ENCODE measurements at places on chromosomes 6 and 20.

- no peak for DNase-seq
Measured at GRCh38 chr6:88840289-88840688, 123.1 kb downstream of the RNGTT start.

- no peak for DNase-seq
Measured at GRCh38 chr20:6702144-6702543, 65.3 kb upstream of the BMP2 start.

GRCh38 chr6:20564269-20564668 is 30.0 kb downstream of the CDKAL1 start:
- peak; percentile 68 for DNase-seq

- DNase-seq, result peak; percentile 82
Measured at GRCh38 chr6:155493694-155494143, 38.1 kb upstream of the NOX3 start.

GRCh38 chr6:107495196-107495643 is 5.3 kb downstream of the SOBP start:
- peak; percentile 80 for DNase-seq

DNA sequence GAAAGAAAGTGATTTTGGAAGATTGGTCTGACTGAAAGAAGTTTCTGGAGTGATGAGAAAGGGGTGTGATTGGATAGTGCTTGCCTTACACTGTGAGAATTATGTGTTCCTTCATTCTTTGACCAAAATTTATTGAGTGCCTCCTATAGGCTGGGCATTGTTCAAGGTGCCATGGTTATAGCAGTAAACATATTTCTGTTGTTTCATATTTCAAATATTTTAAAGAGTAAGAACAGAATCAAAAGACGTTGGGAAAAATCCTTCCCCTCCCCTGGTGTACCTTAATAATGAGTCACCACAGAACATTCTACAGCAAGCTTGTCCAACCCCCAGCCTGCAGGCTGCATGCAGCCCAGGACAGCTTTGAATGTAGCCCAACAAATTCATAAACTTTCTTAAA is 78.6 kb downstream of the GCLC start:
- no peak for DNase-seq

DNA sequence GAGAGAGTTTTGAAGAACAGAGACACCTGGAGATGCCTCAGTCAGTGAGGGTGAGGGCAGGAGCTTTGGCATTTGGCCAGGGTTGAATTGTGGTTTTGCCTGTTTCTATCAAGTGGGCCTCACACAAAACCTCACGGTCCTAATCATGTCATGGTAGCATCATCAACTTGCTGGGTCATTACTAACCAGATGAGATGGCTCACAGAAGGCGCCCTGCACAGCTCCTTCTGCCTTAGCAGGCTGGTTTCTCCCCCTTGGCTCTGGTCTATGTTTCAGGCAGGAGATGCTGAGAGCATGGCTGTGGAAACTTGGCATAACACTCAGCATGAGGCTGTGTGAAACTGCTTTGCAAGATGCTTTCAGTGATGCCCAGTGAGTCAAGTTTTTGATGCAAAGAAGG is 99.3 kb downstream of the LRRC1 start:
- peak; percentile 63 for DNase-seq

- no peak for DNase-seq
Measured at GRCh38 chr6:14217728-14218518, 100.4 kb downstream of the CD83 start.

- peak; percentile 46 for DNase-seq
Measured at GRCh38 chr20:48783533-48784272, 44.1 kb downstream of the PREX1 start.

GRCh38 chr6:104484191-104484590 is 375.5 kb downstream of the HACE1 start:
- no peak for DNase-seq

GRCh38 chr20:57220337-57221145 is 45.9 kb downstream of the BMP7 start:
- DNase-seq, result peak; percentile 87

- no peak for DNase-seq
Measured at GRCh38 chr20:52160049-52160570, 31.5 kb downstream of the ZFP64 start.

GRCh38 chr6:21189759-21190158 is 403.8 kb upstream of the SOX4 start:
- no peak for DNase-seq

DNA sequence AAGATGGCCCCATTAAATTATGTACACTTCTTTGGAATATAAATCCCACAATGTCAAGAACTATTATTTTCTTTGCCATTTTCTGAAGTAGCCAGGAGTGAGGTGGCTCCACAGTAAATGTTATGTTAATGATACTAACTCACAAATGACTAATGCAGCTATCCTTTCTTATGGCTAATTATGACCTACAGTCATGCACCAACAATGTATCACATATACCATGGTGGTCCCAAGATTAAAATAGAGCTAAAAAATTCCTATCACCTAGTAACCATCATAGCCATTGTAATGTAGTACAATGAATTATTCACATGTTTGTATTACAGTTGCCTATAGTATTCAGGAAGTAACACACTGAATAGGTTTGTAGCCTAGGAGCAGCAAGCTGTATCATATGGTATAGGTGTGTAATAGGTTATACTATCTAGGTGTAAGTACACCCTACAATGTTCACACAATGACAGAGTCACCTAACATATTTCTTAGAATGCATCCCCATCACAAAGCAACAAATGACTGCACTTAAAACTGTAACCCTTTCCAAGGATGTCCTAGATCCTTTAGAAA is 15.3 kb downstream of the ECHDC1 start:
- DNase-seq, result no peak

DNA sequence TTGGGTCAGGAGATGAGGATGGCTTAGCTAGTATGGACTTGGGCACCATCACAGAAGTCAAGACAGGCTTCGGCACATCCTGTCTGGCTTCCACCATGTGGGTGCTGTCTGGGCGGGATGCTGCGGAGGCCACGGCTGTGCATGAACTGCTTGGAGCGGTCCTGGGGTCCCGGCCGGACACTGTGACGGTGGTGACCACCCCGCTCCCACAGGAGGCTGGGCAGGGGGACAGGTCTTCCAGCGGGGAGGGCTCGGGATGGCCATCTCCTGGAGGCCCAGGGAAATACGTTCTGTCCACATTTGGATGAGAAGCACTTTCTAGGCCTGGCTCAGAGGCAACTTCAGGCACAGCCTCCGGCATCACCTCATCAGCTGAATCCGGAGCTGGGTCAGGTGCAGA is 32.1 kb upstream of the TCFL5 start:
- no peak for DNase-seq

GRCh38 chr6:120214088-120214499 is 864.5 kb upstream of the MAN1A1 start:
- DNase-seq, result no peak

GRCh38 chr6:139028215-139028657 is 309 bp upstream of the ABRACL start:
- DNase-seq, result no peak

- peak; percentile 96 for DNase-seq
Measured at GRCh38 chr6:131787766-131788712, 19.8 kb upstream of the ENPP1 start.

DNA sequence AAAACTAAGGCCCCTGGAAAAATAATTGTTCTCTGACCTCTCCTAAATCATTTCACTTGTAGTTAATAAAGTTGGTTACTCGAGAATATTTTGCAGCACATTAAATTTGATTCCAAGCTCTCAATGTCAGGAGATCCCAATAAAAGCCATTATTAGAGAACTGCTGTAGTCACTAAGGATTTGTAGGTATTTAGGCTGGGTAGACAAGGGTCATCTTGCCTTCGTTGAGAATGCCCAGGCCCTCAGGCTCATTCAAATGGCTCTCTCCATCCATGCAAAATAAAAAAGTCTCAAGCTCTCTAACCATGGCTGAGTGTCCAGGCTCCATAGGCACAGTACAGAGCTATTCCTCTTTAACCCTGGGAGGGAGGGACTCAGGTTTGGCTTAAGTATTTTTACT is 117.0 kb upstream of the HMGCLL1 start:
- DNase-seq, result no peak

DNA sequence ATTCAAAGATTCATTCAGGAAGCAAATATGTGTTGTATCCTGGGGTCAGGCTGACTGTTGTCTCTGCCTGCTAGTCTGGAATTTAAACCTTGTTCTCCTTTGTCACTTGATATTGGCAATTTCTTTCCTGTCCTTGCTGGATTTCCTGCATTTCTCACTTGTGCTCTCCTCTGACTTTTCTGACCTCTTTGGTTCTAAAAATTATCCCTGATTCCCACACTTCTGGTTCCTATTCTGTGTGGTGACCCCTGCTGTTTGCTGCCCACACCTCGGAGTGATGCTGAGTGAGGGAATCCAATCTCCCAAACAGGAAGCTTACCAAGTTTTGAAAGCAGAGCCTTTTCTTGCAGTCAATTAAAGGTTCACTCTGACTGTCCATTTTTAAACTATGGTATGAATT is 345.3 kb downstream of the CDKAL1 start:
- DNase-seq, result peak; percentile 11

- no peak for DNase-seq
Measured at GRCh38 chr6:2951728-2952127, 19.6 kb downstream of the SERPINB6 start.

DNA sequence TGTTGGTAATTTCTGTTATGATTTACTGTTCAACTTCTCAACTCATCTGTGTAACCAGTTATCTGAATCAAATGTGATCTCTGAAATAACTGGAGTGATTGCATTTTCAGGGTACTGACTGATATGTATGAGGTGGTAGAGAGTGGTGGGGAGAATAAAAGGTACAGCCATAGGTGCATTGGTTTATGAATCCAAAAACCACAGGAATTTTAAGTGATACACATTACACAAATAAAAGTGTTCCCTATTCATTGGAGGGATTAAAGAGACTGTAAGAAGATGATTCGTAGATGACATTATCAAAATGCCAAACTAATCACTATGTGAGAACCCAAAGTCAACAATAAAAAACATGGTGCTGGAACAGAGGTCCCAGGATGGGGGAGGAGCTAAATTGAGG is 158.7 kb upstream of the RSPO3 start:
- no peak for DNase-seq

GRCh38 chr6:37801605-37801940 is 18.0 kb upstream of the ZFAND3 start:
- no peak for DNase-seq

GRCh38 chr6:111015389-111016124 is 33.7 kb downstream of the RPF2 start:
- DNase-seq, result peak; percentile 52

- DNase-seq, result no peak
Measured at GRCh38 chr6:168130697-168131371, 51.8 kb upstream of the FRMD1 start.

DNA sequence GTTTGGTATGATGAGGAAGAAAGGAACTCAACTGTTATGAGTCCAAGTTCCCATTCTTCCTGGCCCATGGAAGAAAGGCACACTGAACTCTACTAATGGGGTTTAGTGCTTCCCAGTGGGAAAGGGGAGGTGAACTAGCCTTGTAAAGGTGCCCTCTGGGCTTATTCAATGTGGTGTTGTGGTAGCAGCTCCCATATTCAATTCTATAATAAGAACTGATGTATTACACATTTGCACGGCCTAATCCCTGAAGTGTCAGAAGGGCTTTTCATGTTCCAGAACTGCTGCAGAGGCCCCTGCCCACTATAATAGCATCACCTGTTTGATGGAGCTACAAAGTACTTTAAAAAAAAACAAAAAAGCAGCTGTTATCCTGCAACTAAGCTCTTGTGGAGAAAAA is 17.1 kb downstream of the PRKN start:
- peak; percentile 45 for DNase-seq

DNA sequence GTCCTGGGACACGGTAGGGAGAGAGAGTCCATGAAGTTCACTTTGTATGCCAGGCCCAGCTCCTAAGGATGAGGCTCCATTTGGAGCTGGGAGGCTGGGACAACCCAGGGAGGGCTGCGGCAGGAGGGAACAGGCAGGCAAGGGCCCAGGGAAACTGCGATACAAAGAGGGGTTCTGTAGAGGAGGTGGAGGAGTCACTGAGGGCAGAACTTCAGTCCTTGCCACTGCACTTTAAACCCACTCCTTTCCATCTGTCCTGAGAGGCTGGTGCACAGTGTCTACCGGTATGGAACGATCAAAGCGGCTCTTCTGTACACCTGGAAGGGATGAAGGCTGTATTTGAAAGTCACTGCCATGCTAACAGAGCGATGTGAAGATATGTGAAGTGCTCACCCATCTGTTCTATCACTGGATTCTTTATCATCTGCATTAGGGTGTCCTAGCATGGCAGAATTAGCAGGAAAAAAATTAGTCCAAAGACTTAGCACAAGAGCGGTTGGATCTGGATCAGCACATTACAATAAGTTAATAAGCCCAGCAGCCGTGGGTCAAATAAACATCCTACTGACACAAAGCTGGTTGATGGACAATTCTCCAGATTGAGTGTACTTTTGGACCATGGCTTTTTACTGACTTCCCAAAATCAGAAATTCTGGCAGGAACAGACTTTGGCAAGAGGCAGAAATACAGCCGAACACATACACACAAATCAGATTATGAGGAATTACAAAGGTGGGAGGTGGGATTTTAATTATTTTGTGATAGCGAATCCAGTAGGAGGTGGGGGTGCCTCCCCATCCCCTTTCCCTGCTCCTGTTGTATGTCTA is 20.9 kb upstream of the ZFAND3 start:
- no peak for DNase-seq

DNA sequence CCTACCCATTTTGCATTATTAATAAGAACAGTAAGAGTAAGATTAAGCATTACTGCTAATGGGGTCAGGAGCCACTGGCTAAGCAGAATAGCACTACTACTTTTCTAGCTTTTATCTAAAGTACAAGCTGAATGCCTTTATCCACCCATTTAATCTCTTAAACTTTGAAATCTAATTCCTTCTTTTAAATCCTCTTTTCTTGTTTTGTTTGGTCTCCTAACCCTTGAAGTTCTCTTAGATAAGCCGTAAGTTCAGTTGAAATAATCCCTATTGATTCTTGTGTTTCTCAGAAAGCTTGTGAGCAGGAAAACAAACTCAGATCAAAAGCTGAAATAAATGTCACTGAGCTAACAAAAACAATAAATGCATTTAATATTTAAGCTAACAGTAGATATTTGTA is 380.2 kb downstream of the TBC1D32 start:
- DNase-seq, result no peak

DNA sequence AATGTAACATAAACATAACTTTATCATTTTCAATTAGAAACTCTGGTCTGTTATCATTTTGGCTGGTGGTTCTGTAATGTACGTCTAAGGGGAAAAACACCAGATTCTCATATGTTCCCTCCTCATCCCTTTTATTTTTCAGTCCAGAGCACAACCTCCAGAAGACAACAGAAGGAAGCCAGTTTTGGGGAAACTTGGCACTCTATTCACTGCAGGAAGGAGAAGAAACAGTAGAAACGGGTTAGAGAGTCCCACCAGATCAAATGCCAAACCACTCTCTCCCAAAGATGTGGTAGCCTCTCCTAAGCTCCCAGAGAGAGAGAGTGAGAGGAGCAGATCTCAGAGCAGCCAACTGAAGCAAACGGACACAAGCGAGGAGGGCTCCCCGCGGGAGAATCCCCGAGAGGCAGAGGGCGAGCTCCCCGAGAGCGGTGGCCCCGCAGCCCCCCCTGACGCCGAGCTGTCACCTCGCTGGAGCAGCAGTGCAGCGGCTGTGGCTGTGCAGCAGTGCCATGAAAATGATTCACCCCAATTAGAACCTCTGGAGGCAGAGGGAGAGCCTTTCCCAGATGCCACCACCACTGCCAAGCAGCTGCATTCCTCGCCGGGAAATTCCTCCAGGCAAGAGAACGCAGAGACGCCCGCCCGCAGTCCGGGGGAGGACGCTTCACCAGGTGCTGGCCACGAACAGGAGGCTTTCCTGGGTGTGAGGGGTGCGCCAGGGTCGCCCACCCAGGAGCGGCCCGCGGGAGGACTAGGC is 117.8 kb downstream of the RTN4IP1 start:
- no peak for DNase-seq

- DNase-seq, result no peak
Measured at GRCh38 chr20:48578397-48579098, 249.3 kb downstream of the PREX1 start.

All from tongue (tissue), 3 donors.